ENCODE measurements at places on chromosomes 11 and 22. TPM values are rescaled to one million over a fixed set of nuclear protein-coding genes. Genes with fewer than 3 reads are reported as not detected.

Gene NRGN
- total RNA-seq, result 7.0 TPM

DNA sequence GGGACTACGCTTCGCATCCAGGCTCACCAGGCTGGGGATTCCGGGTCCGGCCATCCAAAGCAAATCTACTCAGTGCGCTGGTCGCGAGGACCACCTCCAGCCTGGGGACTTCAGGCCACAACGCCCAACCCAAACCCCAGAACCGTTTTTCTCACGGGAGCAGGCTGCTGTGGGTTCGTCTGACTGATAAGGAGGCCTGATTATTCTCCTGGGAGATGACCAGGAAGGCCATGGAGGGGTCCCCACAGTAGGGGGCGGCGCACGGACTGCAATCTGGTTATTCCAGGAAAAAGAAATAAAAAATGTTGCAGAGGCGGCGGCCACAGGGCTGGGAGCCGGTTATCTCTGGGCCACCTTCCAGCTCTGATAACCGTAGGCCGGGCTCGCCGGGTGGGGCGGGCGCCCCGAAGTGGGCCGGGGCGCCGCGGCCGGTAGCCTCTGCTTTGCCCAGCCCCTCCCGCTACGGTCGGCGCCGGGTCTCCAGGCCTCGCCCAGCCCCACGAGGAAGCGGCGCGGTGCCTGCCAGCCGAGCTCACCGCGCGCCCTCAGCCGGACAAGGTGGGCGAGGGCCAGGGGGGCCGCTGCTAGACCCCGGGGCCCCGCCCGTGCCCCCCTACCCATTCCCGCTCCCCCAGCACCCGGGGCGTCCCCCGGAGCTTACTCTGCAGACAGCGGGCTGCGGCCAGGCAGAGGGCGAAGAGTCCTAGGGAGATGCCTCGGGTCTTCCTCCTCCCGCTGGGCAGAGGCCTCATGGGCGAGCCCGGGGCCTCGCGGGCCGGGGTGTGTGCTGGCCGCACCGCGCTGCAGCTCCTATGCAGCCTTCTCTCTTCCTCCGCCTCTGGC lies 446 bp downstream of the VSTM5 start:
- DNase-seq, result peak; percentile 52

Gene MPZL3
- total RNA-seq, result 2.1 TPM

DNA sequence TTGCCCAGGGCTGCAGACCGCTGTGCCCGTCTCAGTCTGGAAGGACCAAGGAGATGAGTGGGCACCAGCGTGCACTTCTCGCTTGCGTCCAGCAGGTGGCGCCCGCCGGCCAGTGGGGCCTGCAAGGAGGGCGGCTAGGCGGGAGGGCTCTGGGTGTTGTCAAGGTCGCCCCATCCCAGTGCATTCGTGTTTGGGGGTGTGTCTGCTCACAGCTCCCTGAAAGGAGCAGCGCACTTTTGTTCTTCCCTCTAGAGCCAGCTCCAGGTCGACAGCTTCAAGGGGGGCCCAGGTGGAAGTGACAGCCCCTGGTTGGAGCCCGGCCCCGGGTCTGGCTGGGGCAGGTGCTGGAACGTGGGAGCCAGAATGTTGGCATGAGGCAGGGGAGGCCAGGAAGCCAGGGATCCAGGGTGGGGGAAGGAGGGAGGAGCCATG lies 23.4 kb upstream of the MPPED1 start:
- peak; percentile 90 for DNase-seq

GRCh38 chr11:121057922-121058321 lies 34.0 kb downstream of the TBCEL start:
- DNase-seq, result no peak

DNA sequence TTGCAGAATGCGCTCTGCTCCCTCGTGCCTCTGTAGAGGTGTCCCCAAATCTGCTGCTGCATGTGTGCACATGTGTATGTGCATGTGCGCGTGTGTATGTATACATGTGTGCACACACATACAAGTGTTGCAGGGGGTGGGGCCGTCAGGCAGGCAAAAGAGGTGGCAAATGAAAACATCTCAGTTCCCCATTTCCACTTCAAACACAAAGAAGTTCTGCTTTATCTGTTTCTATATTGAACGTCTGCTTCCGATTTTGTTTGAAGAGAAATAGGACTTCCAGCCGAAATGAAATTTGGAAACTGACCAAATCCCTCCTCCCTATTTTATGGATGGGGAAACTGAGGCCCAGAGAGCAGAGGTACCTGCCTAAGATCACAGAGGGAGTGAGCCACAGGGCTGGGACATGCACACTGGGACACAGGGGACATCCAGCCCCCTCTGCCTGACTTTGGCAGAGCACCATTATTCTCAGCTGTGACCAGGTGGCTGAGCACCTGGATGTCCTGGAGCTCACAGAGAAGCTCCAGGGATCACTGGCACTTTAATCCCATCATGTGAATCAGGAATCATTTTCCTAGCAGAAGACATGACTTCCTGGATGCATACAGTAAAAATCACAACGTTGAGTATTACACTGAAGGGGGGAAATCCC lies 41.2 kb upstream of the ALX4 start:
- DNase-seq, result no peak

Gene LRRC10B
- 0.31 TPM for total RNA-seq

Gene PLAAT2
- 0.52 TPM for total RNA-seq

DNA sequence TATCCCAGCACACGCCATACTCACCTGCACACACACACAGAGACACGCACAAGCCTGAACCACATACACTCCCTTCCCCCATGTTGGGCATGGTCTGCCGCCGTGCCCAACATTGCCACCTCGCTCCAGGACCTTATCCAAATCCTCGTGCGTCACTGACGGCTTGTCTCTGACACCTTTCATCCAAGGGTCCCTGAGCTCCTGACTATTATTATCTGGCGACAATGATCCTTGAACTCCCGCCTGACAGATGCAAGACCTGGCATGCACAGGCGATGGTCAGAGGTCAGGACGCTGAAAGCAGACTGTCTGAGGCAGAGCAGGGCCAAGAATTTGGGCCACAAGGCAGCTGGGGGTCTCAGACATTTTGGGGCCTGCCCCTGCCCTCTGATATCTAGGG lies 4.2 kb downstream of the MB start:
- no peak for DNase-seq

DNA sequence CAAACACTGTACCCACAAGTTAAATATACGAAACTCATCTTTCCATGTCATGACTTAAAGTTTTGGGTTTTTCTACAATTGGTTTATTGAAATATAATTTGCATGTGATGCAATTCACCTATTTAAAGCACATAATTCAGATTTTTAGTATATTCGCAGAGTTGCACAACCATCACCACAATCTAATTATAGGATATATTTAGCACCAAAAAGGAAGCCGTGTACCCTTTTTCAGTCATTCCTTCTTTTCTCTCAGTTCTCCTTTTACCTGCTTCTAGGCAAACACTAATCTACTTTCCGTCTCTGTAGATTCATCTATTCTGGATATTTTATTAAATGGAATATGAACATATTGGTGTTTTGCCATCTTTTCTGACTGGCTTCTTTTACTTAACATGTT lies 1458.1 kb upstream of the TENM4 start:
- DNase-seq, result no peak

Gene ANO1
- 10.9 TPM for total RNA-seq

DNA sequence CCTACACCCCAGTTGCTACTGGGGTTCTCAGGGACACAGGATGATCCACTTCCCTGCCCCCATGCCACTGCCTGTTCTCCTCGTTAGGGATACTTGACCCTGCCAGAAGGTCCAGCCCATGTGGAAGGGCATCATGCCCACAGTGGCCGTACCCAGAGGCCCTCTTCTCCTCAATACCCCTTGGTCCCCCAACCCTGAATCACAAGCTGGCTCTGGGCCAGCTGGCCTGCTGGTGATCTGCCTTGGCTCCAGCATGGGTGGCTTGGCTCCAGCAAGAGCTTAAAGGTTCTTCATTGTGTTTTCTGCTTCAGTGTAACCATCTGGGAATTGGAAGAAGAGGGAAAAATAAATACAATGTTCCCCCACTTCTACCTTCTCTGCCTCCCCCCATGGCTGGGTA lies 11.1 kb upstream of the TPBGL start:
- no peak for DNase-seq

DNA sequence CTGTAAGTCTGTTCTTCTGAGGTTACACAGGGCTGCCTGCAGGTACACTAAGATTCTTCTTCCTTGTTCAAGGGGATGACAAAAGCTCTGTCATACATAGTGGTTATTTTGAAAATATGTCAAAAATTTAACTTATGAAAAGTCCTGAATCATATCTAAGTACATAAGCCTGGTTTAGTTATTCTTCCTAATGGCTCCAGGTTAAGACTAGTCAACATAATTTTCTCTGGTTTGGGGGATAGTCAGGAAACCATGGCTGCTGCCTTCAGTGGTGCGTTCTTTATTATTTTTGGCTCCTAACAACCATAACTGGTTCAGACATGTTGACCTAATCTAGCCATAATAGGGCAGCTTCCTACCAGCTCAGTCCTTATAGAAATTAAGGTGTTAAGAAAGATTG lies 257.4 kb upstream of the DDI1 start:
- DNase-seq, result no peak

Gene ANKK1
- 0.20 TPM for total RNA-seq

Gene DAGLA
- 4.3 TPM for total RNA-seq

- DNase-seq, result no peak
Observed at GRCh38 chr11:27348340-27348873, 14.6 kb downstream of the CCDC34 start.

Gene NCR3LG1
- total RNA-seq, result 0.94 TPM

Gene CYTH4
- total RNA-seq, result not detected

Gene SEPTIN5
- 17.8 TPM for total RNA-seq

- peak; percentile 87 for DNase-seq
Observed at GRCh38 chr11:128733440-128734102, 39.7 kb downstream of the FLI1 start.

Gene CABP4
- not detected for total RNA-seq

GRCh38 chr22:45977551-45978274 lies 751 bp upstream of the WNT7B start:
- peak; percentile 68 for DNase-seq

Gene OTOG
- 0.86 TPM for total RNA-seq

GRCh38 chr11:20026629-20027555 lies 133.4 kb downstream of the DBX1 start:
- peak; percentile 98 for DNase-seq

Gene TRIM68
- 7.5 TPM for total RNA-seq

- DNase-seq, result no peak
Observed at GRCh38 chr22:28703436-28703835, 23.8 kb upstream of the TTC28 start.

DNA sequence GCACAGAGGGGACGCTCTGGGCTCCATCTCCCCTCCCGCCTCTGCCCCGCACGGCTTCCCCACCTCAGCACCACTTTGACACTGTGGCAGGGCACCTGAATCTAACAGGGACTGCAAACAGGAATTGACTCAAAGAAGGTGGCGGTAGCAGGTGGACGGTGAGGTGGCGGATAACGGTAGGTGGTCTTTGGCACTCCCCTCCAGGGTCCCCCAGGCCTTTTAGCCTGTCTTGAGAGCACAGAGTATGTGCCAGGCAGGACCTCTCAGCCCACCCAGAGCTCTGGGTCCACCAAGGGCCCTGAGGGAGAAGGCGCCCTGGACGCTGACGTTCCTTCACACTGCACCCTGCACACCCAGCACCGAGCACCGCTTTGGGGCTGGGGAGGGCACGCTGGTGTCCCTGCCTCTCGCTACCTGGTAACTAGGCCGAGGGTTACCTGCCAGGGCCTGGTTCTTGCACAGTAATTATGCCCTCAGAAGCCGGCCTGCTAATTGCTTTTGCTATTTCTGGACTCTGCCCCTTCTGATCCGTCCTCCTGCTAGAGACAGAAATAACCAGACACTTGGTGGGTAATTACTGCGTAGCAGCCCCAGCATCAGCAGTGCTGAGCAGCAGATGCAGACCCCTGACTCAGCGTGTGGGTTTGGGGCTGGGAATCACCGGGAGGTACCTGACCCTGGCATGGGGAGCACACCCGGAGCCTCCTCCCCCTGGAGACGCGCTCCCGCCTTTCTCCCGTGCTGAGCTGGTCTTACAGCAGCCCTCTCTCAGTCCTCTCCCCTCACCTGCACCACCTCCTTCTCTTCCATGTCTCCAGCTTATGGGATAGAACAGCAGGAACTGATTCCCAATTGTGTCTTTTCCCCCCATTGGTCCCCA lies 103.3 kb upstream of the B3GAT1 start:
- no peak for DNase-seq

DNA sequence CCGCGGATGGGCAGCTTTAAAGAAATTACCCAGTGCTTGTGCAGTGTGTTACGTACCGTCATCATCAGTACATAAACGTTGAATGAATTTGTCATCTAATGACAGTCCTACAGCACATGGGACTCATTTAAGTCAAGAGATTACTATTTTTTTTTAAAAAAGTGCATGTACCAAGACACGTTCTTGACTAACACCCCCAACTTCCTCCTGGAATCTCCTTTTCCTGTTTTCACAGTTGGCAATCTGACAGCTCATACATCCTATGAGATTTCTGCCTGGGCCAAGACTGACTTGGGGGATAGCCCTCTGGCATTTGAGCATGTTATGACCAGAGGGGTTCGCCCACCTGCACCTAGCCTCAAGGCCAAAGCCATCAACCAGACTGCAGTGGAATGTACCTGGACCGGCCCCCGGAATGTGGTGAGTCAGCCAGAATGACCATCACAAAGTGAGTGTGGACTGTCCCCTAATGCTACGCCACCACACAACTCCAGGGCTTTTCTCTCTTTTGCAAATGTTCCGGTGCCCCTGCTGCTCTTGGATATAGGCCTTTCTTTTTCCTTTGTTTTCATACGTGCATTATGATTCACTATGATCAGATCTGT lies 162.0 kb upstream of the SORL1-AS1 start:
- peak; percentile 84 for DNase-seq

DNA sequence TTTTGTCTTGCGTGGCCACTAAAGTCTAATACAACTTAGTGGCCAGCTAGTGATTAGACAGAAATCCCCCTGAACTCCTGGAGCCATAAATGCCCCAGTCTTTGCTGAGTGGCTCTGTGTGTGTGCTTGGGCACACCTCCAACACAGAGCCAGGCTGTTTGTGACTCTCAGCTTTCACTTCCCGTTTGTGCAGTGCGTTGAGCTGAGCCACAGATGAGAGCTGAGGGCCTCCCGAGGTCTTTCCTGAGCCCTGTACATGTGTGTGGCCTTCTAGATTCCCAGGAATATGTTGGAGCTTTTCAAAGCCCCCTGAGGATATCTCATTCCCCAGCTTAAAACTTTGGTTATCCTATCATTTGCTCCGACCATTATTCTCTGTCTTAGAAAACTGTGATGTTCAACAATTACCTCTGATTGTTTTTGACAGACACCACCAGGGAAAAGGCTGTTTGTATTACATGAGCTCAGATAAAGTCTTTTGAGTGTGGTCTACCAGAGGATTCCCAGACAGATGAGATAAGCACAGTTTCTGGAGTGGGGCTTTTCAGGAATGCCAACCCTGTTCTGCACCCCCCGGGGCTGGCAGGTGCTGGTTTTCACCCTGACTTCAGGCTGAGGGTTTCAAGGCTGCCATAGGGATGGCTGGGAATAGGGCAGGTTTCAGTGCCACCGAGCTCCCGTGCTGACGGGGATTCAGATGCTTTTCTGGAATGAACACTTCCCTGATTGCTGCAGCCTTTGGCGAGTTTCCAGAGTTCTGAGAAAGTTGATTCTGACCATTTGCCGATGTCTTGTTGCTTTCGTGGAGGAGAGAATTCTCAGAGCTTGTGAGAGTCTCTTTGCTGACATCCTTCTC lies 23.8 kb downstream of the IGHMBP2 start:
- DNase-seq, result no peak

- peak; percentile 45 for DNase-seq
Observed at GRCh38 chr22:31055635-31056159, 25.4 kb upstream of the SMTN start.

Gene MMP27
- not detected for total RNA-seq
